ENCODE measurements at places on chromosomes 7 and 10.

DNA sequence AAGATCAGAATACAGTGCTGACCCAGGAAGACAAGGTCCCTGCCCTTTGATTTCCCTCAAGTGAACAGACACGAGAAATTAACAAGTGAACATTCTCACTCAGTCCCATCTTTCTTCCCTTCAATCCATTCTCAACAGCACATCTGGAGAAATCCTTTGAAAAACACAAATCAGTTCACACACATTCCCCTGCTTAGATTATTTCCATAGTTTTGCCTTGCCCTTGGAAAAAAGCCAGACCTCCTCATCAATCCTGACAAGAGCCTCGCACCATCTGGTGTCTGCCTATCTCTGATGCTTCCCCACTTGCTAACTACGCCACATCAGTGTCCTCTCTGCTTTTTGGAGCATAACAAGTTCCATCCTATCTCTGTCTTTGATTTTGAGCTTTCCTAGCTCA is 94.4 kb upstream of the KIAA1217 start:
- DNase-seq = no peak

DNA sequence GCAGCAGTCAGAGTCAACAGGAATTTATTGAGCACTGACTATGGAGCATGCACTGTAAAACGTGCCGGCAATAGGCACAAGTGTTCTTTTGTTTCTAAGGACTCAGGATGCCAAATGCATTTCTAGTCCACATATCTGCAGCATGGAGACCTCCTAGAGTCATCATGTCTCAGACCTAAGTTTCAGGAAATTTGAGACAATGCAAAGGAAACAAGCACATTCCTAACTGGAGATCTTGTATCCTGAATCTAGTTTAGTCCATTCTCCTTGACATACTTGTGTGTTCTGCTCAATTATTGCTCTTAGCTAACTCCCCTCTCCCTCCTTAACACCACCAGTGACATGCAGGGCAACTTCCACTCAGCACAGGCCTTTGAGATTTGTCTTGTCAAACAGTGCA is 173.2 kb downstream of the ZNF438 start:
- no peak for DNase-seq

- DNase-seq = no peak
These were observed 86.5 kb downstream of the OTUD1 start for GRCh38 chr10:23525406-23525805.

DNA sequence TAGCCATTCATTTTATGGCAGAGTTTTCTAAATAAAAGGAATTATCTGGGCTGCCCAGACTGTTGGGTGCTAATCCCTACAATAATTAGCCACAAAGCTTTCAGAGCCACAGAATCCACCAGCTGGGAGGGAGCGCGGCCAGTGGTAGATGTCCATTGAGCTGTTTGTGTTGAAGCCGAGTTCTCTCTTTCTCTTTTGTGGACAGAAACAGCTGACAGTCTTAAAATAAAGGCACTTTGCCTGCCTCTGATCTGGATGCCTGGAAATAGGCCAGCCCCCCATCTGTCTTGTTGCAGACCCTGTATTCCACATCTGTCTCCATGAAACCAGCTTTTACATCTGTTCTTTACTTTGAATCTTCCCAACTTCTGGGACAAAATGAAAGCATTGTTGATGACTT is 66.1 kb downstream of the MTPN start:
- no peak for DNase-seq

DNA sequence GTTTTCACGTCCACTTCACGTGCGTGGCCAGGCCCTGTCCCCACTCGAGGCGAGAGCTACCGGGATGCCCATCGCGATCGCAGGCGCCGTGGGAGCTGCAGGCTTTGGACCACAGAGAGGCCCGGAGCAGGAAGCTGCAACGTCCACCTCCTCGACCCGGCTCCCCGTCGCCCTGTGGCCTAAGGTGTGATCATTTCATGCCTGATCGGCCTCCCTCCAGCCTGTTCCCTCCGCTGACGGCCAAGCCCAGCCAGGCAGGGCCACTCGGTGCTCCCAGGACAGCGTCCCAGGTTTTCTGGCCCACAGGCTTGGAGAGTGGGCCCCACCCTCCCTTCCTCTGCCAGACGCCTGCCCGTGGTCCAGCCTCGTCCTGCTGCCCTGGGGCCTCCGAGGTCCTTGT is 19.6 kb downstream of the KNDC1 start:
- no peak for DNase-seq

GRCh38 chr7:148201992-148202391 is 388.6 kb upstream of the C7orf33 start:
- no peak for DNase-seq

DNA sequence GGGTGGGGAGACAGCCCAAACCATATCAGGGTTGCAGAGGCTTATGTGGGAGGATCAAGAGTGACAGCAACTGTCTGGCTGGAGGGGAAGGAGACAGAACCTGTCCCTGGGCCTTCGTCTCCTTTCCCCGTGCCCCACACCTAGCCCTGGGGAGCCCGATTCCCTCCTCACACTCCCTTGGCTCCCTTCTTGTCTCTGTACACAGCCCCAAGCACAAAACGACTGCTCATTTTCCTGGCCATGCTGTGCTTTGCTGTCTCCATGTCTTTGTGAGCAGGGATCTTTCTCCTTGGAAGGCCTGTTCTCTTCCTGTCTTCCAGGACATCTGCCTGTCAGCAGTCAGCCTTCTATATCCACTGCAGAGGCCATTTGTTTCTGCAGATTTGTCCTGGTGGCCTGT is 113.7 kb downstream of the INSYN2A start:
- no peak for DNase-seq

DNA sequence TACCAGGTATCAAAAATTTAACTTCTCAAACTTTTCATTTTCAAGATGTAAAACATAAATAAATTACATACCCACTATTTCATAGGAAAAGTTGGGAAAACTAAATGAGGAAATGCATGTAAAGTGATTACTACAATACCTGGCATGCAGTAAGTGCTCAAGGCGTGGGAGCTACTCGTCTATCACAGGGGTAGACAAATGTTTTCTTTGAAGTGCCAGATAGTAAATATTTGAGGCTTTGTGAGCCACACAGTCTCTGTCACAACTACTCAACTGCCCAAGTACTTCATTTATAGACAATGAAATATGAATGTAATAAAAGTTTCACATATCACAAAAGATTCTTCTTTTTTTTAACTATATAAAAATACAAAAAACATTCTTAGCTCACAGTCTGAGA is 96.4 kb upstream of the PCGF5 start:
- no peak for DNase-seq

DNA sequence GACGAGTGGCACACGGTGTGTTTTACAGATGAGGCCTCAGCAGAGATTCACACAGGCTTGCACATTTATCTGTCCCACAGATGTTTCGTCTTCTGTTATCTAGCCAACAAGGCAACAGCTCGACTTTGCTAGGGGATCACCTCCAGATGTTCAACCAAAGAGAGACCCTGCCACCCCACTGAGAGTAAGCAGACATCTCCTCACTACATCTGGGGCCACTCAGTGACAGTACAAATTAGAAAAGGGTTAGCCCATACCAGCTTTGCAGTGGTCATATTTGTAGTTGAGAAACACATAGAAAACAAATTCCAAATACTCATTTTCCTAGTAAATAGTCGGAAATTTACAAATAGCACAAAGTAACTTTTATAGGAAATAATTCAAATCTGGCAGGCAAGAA is 164.2 kb downstream of the HDAC9 start:
- DNase-seq = no peak
